Smooth muscle cell of the pulmonary artery (primary cell): ENCODE measurements at places on chromosomes 7 and 10. TPM values are rescaled to one million over a fixed set of nuclear protein-coding genes. Genes with fewer than 3 reads are reported as not detected.

AIFM2 gene
- total RNA-seq = 9.0 and 11.5 TPM in 2 replicates

ZNF804B gene
- not detected in 2 replicates for total RNA-seq

ANKRD2 gene
- total RNA-seq = 0.33 and 1.1 TPM in 2 replicates

ZWINT gene
- total RNA-seq = 5.7 and 10.4 TPM in 2 replicates

AKR1C3 gene
- 42.8 and 74.1 TPM in 2 replicates for total RNA-seq

KLLN gene
- 0.46 and 0.52 TPM in 2 replicates for total RNA-seq

SUN3 gene
- not detected in 2 replicates for total RNA-seq

RAMP3 gene
- not detected in 2 replicates for total RNA-seq

PAX4 gene
- total RNA-seq = not detected in 2 replicates

C10orf95 gene
- not detected in 2 replicates for total RNA-seq

SFTPA2 gene
- not detected in 2 replicates for total RNA-seq

MEOX2 gene
- total RNA-seq = 0.40 and 28.3 TPM in 2 replicates

OR2A5 gene
- total RNA-seq = not detected in 2 replicates
